Cortex of kidney (tissue), 1 donor: ENCODE measurements at places on chromosomes 4 and X.

- no peak for DNase-seq
These were observed 453 bp upstream of the PBDC1 start for GRCh38 chrX:76172325-76172893.

- DNase-seq: no peak
These were observed 75.3 kb downstream of the HMGB2 start for GRCh38 chr4:173258866-173259265.

- no peak for DNase-seq
These were observed 84.2 kb upstream of the EGFL6 start for GRCh38 chrX:13485167-13485566.

- no peak for DNase-seq
These were observed 8.3 kb upstream of the GJB1 start for GRCh38 chrX:71214604-71215337.

GRCh38 chrX:40531056-40531826 is 49.5 kb upstream of the ATP6AP2 start:
- no peak for DNase-seq

GRCh38 chrX:47176101-47176740 is 17.4 kb upstream of the UBA1 start:
- DNase-seq: no peak

DNA sequence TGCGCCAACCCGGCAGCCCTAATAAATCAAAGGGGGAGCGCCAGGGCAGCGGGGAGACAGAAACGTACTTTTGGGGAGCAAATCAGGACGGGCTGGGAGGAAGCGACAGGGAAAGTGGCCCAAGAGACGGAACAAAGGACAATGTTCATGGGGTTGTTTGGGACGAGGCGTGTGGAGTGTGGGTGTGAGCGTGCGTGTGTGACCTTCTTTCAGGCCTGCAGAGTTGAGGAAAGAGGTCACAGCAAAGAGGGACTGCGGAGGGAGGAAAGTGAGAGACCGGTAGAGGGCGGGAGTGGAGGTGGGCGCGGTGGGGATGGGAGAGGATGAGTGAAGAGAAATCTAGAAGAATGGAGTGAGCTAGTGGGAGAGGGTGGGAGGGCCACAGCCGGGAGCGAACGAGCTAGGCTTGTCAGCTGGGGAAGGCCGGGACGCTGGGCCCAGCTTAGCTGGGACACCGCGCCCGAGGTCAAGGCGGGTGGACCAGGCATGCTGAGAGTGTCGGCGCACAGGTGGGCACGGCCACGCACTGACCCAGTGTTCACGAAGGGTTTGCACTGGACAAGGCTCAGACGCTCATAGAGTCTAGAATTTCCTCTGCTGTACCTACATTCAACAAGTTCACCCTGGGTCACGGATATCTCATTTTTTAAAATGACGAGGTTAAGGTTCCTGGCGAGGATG is 14.7 kb upstream of the PITX2 start:
- no peak for DNase-seq

GRCh38 chr4:40730091-40730679 is 19.6 kb upstream of the NSUN7 start:
- DNase-seq: no peak

- no peak for DNase-seq
These were observed 229.0 kb downstream of the PPARGC1A start for GRCh38 chr4:23660865-23661264.

GRCh38 chr4:73765296-73765695 is 24.9 kb downstream of the CXCL8 start:
- no peak for DNase-seq

GRCh38 chr4:92529510-92529909 is 225.7 kb downstream of the GRID2 start:
- DNase-seq: no peak

DNA sequence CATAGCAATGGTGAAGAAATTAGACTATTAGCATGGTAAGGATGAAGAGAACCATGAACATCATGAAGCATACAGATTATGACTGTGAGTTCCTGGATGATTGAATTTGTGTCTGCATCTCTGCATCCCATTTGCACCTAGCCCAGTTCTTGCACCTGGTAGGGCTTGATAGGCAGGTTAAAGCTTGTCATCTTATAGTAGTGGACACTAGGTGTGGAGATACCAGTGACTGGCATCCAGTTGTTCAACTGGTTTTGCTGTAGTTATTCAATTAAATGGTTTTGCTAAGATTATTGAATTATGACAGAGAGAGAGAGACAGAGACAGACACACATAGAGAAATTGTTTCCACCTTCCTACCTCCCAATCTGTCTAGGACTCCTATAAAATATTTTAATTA is 5.0 kb downstream of the ADH7 start:
- no peak for DNase-seq

GRCh38 chr4:71711985-71712348 is 71.9 kb downstream of the GC start:
- no peak for DNase-seq

DNA sequence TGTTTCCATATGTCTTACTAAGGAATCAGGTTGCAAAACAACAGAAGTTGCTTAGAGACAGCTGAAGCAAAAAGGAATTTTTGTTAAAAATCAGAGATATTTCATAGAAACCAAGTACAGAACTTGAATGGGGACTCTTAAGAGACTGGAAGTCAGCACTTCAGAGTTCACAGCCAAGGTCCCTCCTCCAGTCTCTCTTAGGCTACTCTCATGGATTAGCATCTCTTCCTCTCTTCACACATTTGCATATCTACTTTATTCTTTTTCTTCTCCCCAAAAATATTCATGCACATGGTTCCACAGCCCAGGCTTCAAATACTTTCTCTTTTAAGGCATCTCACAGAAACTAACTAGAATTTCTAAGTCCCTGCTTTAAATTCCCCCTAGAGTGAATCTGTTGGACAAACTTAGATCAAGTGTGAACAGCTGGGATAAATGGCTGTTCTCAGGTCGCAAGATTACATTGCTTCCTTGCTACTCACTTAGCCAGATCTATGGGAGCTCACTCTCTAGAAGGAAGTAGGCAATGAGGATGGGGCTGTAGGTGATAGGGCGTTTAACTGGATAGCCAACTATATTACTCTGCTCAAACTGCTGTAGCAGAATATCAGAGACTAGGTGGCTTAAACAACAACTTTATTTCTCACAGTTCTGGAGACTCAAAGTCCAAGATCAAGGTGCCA is 73.7 kb upstream of the GALNT7 start:
- no peak for DNase-seq

DNA sequence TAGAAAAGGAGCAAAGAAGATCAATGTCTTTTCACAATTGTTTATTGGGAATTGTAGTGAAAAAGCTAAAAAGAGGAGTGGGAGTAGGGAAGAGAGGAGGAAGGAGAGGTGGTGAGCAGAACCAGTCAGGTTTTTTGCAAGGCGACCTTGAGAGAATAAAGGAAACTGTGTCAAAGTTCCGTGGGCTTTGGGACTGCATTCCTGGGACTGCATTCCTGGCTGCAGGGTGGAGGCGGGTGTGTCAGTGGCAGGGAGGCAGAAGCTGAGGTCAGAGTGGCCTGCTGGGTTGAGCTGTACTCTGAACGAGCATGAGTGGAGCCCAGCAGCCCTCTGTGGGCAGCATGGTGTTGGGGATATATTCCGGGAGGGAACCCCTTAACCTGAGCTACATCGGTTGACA is 66.8 kb upstream of the UCP1 start:
- DNase-seq: no peak

DNA sequence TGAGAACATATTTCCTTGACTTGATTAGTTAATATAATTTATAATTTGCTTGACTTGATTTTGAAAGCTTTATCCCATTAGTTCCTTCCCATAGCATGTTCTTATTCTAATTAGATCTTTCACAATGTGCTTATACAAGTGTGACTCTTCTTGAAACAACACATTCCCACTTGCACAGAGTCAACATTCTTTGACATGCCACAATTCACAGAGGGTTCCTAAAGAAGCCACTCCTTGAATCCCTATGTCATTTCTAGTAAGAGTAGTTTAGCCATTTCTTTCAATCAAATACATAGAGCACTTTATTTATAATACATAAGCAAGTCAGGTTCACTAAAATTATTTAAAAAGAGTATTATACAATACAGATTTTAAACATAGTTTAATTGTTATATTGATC is 228.9 kb upstream of the GRID2 start:
- no peak for DNase-seq

- no peak for DNase-seq
These were observed 2.5 kb downstream of the CXorf38 start for GRCh38 chrX:40644821-40645358.

DNA sequence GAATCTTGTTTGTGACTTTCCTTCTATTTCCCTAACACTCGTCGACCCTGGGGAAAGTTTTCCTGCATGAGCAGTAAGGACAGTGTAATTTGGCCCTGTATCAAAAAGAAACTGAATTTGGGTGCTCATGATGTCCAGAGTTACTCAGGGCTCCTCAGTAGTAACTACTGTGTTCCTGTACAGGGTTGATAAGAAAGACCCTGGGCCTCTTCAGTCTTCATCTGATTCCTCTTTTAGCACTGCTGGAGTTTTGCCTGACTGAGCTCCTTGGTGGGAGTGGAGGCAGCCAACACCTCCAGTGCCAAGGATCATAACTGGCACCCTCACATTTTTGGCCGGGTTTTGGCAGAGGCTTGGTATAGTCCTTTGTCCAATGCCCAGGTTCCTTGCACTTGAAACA is 7.1 kb upstream of the AREG start:
- DNase-seq: no peak

GRCh38 chr4:6493658-6494304 is 21.4 kb upstream of the PPP2R2C start:
- no peak for DNase-seq

GRCh38 chrX:4268676-4269075 is 555.2 kb upstream of the PRKX start:
- no peak for DNase-seq

GRCh38 chr4:28675582-28675981 is 1814.9 kb downstream of the STIM2 start:
- no peak for DNase-seq

DNA sequence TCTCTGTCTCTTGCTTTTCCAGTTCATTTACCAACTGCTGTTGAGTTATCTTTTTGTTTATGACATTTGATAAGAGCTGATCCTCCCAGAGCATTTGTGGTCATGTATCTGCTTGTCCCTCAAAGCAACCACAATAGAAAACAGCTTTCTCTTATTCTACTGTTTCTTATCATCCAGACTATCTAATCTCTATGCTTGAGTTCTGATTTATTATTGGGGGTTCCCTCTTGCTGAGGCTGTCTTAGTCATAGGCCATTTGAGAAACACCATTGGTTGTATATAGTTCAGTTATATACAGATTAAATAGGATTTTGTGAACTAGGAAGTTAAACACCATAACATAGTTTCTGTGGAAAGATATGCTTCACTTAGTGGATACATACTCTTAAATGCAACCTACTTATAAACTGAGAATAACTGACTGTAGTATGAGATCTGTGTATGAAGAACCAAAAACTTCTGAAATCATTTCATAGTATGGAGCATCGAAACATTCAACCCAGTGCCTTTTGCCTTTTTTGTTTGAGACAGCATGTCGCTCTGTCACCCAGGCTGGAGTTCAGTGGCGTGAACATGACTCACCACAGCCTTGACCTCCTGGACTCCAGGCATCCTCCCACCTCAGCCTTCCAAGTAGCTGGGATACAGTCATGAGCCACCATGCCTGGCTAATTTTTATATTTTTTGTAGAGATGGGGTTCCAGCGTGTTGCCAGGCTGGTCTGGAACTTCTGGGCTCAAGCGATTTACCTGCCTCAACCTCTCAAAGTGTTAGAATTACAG is 75.8 kb downstream of the STIM2 start:
- DNase-seq: no peak

GRCh38 chr4:4422856-4423499 is 36.1 kb downstream of the NSG1 start:
- DNase-seq: no peak
